ENCODE measurements at places on chromosomes 6 and 20. TPM values are rescaled to one million over a fixed set of nuclear protein-coding genes. Genes with fewer than 3 reads are reported as not detected.

The PERP gene
- 49.6 TPM for total RNA-seq

The GATA5 gene
- total RNA-seq: 0.45 TPM

The GNMT gene
- total RNA-seq: not detected

The GGTLC1 gene
- not detected for total RNA-seq
